ENCODE measurements at places on chromosomes 2 and 18.

- no peak for DNase-seq
Observed at GRCh38 chr2:2872713-2873449, 504.7 kb downstream of the EIPR1 start.

GRCh38 chr2:24111407-24111901 is 11.7 kb downstream of the PFN4 start:
- no peak for DNase-seq

DNA sequence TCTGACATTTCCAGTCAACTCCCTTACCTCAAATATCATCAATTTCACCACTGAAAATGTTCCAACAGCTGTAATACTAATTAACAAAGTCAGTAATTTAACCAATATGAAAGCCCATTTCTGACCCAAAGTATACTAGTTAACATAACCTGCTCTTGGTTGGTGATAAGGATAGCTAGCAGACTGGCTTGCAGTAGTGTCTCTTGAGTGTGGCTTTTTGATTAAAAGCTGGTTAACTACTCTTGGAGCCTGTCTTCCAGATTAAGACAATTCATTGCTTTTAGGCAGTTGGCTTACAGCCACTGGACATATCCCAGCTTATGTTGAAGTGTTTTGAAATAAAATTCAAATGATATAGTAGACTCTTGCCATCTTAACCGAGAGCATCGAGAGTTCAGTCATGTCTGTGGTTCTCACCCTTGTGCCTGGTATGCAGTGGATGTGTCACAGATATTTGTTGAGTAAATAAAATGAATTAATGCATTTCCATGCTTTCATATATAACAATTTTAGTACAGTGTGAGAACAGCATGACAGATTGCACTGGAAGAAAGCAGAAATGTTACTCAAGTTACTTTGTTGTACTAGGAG is 158.1 kb downstream of the TANC1 start:
- DNase-seq = no peak

- DNase-seq = no peak
Observed at GRCh38 chr2:39855856-39856255, 76.8 kb upstream of the THUMPD2 start.

GRCh38 chr2:26649322-26649721 is 8.2 kb upstream of the CIB4 start:
- DNase-seq = no peak

- DNase-seq = no peak
Observed at GRCh38 chr2:85672456-85672855, 4.5 kb upstream of the SFTPB start.

- DNase-seq = no peak
Observed at GRCh38 chr2:69985688-69986087, 24.3 kb upstream of the ASPRV1 start.

- no peak for DNase-seq
Observed at GRCh38 chr2:98935111-98935770, 784 bp downstream of the CRACDL start.

DNA sequence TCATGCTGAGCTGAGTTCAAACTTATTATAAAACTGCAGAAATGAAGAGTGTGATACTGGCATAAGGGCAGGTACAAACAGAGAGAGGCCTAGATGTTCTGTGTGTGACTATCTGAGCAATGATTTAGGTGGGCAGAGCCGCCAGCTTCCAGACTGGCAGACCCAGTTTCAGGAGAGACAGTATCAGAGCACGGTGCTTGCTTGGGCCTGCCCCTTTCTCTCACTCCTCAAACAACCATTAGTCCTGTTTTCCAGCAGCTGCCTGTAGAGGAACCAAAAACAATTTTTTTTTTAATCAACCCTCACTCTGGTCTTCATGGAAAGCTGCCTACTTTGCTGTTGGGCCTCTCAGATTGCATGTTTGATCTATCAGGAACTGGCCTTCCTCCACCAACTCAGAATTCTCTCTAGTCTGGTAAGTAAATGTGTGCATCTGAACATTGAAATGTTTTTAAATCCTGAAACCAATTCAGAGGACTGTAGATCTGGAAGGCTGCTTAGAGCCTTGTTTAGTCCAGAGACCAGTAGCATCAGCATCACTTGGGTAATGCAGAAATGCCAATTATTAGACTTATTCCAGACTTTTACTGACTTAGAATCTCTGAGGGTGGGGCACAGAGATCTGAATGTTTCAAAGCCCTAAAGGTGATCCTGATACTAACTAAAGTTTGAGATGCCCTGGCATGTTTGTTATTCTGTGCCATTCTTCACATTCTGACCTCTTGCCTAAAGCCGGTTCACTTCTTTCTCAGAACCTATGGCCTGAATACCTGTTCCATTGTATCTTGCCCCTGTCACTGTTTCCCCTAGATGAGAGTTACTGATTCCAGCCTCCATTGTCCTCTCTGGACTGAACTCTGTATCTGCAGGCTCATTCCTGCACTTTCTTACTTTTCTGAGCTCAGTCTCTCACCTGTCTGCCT is 24.8 kb upstream of the CRIM1 start:
- DNase-seq = no peak

- no peak for DNase-seq
Observed at GRCh38 chr2:156539086-156539860, 103.1 kb downstream of the GPD2 start.

DNA sequence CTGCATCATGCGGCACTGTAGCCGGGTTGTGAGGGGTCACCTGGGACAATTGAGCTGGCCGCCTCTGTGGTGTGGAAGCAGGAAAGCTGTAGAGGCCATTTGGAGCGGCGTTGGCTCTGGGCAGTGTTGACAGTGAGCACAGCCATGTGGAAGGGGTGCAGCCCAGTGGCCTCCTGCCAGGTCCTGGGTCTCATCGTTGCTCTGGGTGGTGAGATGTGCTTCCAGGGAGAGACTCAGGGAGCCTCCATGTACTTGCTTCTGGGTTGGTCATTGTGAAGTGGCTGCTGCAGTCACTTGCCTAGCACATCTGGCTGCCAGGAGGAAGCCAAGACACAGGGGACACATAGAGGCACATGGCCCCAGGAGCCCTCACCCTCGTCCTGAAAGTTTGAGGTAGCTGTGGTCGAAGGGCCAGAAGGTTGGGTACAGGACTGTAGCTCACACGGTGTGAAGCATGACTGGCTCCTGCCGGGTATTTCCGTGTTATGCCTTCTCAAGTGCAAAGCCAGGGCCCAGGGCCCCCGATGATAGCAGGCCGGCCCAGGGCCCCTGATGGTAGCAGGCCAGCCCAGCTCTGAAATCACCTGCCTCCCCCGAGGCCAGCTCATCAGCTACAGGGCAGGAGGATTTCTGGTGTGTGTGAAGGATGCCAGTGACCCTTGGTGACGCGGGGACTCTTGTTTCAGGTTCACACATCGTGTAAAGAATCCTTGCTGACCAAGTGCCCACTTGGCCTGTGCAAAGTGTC is 82.6 kb downstream of the DGKD start:
- no peak for DNase-seq

- DNase-seq = no peak
Observed at GRCh38 chr18:55385770-55386169, 202.2 kb downstream of the TCF4 start.

- DNase-seq = no peak
Observed at GRCh38 chr2:42359965-42360483, 993 bp downstream of the COX7A2L start.

DNA sequence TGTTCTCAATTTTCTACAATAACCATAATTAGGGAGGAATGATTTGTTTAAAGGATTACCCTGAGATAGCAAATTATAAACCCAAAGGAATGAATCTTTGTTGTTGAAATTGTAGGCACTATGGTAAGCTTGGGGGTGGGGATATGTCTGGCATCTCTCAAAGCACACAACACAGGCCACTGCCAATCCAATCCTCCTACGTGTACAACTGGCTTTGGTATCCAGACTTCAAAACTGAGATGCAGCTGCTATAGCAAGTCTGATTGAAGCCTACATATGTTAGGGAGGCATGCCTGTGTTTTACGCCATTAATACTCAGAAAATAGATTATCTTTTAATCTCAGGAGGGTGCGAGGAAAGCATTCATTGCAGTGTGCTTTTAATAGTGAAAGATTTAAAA is 5.9 kb upstream of the NCOA1 start:
- no peak for DNase-seq

- no peak for DNase-seq
Observed at GRCh38 chr2:36696533-36696932, at the start of gene VIT. TSS of gene VIT (plus strand) at chr2:36696707. CDS start at chr2:36716371, 19,664 bp downstream.

DNA sequence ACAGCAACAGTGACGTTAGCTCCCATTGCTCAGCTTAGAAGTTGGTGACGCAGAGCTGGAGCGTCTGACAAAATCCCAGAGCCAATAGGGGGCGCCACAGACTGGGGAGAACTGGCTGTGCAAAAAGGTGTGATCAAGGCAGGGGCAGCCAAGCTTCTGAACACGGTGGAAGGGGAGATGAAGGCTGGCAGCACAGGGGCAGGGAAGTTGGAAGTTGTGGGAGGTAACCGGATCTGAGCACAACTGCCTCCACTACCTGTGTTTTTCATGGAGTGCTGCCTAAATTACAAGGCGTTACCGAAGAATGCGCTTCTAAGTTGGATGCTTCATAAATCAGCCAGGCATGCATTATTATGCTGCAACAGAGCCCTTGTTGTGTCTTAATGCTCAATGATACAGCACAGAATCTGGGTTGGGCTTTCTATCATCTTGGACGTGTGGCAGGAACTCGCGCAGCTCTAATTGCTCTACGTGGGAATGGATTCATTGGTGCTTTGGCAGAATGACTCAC is 370.0 kb downstream of the SLC4A3 start:
- DNase-seq = peak; percentile 26

DNA sequence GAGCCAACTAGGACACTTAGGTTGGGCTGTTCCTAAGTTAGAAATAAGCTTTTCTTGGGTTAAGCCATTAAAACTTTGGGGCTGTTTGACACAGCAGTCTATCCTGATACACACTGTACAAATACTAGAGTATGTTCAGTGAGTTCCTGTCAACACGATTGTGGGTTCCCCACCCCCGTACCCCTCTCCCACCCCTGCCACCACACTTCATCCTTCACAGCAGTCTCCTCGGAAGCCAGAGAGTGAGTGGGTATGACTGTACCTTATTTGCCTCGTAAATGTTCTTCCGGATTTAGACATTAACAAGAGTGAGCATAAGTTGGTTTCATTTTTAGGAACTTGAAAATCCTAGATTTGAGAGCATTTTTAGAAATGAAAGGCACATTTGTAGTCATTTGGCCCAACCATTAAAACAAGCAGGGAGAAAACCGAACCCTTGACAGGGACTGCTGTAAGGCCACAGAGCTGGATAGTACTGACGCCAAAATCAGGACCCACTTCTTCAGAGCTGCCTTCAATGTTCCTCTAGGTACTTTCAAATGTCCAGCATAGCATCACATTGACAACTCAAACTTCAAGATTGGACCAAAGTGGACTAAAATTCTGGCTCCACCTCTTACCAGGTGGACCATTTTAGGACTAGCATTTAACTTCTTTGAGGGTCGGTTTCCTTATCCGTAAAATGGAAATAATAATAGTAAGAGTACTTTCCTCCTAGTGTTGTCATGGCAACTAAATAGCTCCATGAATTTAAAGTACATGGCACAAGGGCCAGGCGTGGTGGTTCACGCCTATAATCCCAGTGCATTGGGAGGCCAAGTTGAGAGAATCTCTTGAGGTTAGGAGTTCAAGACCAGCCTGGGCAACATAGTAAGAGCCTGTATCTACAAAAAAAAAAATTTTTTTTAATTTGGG is 166.3 kb upstream of the SERTAD2 start:
- DNase-seq = no peak

DNA sequence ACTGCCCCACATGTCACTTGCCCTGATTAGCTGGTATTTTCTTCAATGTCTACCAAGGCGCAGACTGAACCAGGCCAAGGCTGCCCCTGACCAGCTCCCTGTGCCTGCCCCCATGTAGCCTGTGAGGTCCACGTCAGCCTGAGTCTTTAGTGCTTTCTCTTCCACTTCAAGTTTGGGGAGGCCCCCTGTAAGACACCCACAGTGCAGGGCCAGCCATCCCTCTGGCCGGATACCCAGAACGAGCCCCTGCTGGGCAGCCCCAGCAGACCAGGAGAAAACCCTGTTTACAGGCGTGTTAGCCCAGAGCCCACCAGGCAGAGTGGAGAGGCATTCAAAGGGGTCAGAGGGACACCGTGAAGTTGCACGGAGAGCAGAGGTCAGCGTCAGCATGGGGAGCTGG is 92.4 kb downstream of the TFCP2L1 start:
- no peak for DNase-seq

GRCh38 chr2:158024288-158024898 is 77.3 kb upstream of the UPP2 start:
- no peak for DNase-seq

DNA sequence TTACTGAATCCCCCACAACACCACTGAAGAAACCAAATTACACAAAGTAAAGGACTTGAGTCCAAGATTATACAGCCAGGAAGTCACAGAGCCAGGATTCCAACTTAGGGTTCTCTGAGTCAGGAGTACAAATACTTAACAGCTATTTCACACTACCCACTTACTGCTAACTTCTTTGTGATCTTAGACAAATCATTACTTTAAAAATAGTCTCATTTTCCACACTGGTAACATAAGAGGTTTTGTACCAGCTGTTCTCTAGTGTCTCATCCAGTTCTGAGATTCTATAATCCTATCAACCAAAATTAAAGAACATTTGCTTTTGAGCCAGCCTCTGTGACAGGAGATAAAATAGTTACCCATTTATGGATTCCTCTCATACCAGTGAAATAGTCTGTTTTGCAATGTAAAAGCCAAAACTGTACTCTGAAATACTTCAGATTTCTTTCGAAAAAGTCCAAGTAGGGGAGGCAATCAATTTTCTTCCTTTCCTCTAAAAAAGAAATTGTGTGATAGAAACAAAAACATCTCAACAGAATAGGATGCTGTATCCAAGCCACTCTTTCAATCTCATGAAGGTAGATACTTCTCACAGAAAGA is 157.6 kb downstream of the LRATD1 start:
- no peak for DNase-seq

DNA sequence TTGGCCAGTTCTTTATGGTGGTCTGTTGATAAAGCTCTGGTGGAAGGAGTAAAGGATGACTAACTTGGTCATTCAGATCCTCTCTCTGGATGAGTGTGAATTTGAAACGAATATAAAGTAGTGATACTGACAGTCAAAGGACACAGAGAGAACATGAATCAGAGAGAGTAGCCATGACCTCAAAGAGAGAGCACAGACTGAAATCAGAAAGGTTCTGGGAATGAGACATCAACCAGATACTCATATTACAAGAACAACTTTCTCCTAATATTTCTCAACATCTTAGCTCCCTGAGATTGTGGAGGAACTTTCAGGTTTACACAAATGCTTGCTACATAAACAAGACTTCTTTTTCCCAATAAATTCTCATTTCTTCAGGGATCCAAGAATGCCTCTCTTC is 849.1 kb upstream of the CHAC2 start:
- no peak for DNase-seq

Measured in SHP77 (cell line).